Activated T-cell treated with anti-CD3 and anti-CD28 coated beads for 4 hours (primary cell): ENCODE measurements at places on chromosomes 12 and 14.

- no peak for DNase-seq
Measured at GRCh38 chr12:97386133-97386581, 76.4 kb upstream of the RMST start.

DNA sequence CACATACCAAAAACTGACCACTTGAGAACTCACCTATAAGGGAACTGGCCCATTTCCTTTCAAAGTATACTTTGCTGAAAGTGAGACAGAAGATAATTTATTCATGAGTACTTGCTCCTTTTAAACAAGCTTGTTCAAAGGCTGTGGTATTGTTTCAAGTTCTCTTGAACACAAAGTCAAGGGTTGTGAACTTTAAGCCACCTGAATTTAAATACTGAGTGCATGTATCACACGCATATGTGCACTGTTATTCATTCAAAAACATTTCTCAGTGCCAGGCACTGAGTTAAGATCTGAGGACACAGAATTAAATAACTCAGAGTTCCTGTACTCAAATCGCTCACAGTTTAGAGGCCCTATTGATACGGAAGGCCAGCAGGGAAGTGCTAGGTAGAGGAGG lies 19.1 kb upstream of the LDHB start:
- no peak for DNase-seq

- no peak for DNase-seq
Measured at GRCh38 chr14:77848031-77848430, 48.1 kb downstream of the ADCK1 start.

DNA sequence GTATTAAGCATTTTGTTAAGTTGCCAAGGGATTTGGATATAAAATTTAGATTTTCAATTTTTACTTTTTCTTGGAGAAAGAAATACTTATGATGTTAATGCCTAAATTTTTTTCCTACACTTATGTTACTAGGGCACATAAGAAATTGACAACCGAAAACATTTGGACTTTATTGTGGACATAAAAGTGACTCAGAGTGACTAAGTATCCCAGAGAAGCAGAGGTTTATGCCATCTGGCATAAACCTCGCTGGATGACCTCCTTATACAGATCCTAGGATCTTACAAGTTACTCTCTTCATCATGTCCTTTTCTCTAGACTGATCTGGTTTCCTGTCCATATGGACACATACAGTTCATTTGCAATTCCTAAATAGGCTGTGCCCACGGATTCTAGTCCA lies 89.8 kb downstream of the RERG start:
- DNase-seq = no peak

DNA sequence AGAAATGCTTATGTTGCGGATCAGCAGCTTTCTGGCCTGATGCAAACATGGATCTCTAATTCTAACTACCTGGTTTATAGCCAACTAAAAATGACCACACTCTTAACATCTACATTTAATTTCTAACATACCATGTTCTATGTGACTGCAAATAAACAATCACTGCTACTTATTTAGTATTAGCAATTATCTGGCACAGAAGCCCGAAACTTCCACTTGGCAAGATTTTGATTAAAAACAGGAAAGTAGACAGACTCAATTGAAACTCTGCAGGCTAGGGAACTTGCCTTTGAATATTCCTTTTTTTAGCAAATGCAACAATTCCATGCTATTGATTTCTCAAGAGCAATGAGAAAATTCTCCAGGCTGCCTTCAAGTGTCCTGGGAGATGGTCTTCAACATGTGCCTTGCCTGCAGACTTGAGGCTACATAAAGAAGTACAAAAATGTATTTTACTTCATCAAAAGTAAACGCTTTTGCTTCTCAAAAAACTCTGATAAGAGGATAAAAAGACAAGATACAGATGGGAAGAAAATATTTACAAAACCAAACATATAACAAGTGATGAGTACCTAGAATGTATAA lies 9.1 kb upstream of the TMCC3 start:
- no peak for DNase-seq

GRCh38 chr12:41053046-41053445 lies 135.1 kb upstream of the PDZRN4 start:
- DNase-seq = no peak

DNA sequence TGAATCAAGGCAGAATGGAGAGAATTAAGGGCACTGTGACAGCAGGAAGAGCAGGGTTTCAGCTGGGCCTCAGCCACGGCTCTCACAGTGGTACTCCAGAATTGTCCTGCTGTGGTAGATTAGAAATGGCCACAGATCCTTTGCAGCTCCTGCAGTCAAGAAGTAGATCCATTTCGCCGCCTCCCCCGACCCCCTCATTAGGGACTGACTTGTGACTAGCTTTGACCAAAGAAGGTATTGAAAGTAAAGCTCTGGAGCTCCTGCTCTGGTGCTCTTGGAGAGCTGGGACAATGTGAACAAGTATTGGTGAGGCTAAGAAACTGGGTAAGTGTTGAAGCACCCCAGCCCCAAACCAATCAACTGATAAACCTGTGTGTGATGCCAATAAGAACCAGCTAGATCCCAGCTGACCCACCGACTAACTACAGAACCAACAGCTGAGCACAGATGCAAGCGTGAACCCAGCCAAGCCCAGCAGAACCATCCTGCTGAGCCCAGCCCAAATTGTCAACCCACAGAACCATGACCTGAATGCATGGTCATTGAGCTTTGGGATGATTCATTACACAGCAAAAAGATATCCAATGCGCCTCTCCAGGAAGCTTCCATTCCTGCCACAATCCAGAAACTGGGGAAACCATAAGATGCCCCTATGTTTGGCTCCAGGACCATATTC lies 50.7 kb downstream of the JAG2 start:
- DNase-seq = no peak

- DNase-seq = no peak
Measured at GRCh38 chr14:76687611-76688382, 73.5 kb upstream of the VASH1 start.

DNA sequence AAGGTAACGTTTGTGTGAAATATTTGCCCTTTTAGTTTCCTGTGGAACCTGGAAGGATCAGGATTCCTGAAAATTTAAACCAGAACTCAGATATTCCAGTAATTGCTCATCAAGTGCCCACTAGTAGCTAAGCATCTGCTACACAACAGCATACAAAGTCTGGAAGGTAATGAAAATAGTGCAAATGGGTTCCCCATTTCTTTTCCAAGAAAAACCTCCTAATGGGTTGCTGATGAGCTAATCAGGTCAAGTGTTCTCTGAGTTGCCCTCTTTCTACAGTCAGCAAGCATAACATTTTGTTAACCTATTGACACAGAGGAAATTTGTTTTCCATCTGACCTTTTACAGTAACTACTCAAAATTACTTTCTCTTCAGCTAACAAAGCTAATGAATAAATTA lies 83.6 kb upstream of the PMCH start:
- no peak for DNase-seq

DNA sequence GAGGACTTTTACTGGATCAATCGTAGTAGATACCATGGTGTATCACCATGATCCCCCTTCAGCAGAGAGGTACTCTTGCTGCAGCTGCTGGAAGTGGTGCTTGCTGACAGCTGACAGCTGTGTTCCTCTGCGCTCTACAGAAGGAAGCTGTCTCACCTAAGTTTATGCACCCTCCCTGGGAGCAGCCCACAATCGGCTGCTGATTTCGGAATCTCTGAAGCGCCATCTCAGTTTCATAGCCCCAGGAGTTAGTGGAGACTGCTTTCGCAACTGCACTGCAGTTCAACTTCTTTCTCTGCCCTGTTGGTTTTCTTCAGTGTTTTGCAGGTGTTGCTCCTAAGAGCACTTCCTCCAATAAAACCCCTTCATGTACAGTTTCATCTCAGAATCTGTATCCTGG lies 237.9 kb downstream of the PAWR start:
- no peak for DNase-seq

DNA sequence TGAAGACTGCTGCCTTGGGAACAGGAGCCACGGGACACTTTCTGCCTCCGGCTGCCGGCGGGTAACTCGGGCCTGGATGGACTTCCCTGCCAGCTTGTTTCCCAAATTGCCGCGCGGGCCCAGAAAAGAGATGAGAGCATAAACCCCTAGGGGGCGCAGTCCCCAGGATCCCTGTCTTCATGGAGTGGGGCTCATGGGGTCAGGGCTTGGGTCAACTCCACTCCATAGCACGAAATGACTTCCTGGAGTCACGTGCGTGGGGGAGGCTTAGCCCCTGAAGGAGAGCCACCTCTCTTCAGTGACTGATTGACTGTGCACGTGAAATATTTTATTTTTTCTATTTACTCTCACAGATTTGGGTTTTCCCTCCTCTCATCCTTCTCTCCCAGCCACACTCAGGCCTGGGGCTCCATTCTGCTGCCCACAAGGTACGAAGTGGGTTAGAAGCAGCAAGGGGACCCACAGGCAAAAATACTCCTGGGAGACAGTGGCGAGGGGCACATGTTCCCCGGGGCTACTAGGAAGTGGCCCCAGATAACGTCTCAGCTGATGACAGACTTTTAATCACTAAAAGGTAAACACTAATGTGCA lies 10.0 kb downstream of the PGF start:
- no peak for DNase-seq

GRCh38 chr12:53181935-53182334 lies 1.2 kb upstream of the CSAD start:
- DNase-seq = no peak

DNA sequence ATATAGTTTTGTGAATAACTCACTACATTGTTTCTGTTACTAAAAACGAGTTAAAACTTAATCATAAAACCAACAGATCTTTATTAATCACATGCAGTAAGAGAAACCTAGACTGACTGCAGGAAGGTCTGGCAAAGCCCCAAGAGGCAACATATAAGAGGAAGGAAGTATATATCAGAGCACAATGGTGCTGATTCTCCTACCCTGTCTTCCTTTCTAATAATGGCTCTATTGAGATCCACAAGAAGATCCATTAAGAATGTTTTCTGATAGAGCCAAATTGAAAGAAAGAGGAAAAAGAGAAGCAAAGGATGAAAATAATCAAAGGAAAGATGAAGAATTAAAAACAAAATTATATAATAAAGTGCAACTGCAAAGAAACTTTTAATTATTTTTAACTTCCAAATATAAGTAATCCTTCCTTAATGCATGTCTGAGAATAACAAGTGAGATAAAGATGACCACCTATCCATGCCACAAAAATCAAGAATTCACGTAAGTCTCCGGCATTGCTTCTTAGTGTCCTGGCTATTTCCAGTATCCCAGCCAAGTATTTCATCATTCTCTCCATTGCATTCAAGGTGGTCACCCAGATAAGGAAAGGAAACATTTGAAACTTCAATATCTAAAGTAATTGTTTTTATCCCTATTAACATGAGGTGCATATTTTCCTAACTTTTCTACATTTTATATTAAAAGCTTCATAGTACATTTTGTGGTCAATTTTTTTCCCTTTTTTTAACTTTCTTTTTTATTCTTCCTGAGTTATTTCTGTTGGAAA lies 62.2 kb downstream of the SOX5 start:
- DNase-seq = no peak
